Ascending aorta (tissue), 2 donors: ENCODE measurements at places on chromosomes 5 and 9.

DNA sequence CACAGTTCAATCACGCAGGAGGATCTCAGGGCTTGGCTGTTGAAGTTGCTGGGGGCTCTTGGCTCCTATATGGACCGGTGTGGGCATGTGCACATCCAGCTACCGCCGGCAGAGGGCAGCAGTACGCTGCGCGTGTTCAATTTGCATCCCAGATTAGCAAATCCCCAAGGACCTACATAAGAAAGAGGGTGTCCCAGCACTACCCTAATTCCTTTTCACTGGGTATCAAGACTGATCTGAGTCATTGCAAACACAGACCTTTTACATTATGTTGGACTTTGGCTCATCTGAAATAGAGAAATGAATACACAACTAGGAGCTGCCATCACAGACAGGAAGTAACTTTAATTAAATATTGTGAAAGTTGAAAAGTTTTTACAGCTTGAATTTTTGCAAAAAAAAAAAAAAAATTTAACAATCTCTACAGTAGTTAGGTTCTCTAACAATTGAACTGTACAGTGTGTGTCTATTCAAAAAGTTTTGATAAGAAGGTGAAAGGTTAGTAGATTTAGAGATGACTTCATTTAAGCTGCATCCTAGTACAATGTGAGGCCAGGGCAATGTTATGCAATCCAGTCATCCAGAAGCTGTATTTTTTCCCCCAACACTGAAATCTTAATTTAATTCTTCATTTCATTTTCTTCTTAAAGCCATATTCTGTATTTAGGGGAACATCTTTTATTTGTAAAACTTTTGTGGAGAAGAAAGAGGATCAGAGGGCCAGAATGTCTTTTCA is 404.0 kb downstream of the EBF1 start:
- no peaks in the 10 kb centered on the region for H3K27me3 ChIP-seq
- H3K36me3 ChIP-seq: no peaks in the 10 kb centered on the region
- no peak overlapping the region for H3K4me3 ChIP-seq

DNA sequence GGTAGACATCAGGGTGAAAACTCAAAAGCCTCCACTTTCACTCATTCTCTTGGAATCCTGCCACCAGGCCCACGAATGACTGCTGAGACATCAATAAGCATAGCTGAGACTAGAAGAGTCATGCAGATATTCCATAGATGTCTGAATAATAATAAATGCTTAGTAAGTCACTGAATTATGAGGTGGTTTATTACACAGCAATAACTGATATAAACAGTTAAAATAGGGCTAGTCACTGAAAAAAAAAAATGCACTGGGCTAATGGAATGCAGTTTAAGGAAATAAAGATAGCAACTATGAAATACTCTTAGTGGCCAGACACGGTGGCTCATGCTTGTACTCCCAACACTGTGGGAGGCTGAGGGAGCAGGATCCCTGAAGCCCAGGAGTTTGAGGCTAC is 262.8 kb upstream of the CDH6 start:
- no peaks in the 10 kb centered on the region for H3K27me3 ChIP-seq

GRCh38 chr9:111400564-111400898 is 70.5 kb upstream of the OR2K2 start:
- no peaks in the 10 kb centered on the region for H3K27me3 ChIP-seq
- no peak for DNase-seq
- H3K4me1 ChIP-seq: no peaks in the 10 kb centered on the region

GRCh38 chr9:96015876-96016686 is 140.6 kb downstream of the ERCC6L2 start:
- no peak overlapping the region for H3K4me3 ChIP-seq
- H3K27ac ChIP-seq: no peak overlapping the region
- peaks cover under 1% of the 10 kb centered on the region for H3K27me3 ChIP-seq
- no peak for DNase-seq
- peaks cover 4% of the 10 kb centered on the region for H3K36me3 ChIP-seq

- no peak for DNase-seq
- H3K4me1 ChIP-seq: no peaks in the 10 kb centered on the region
- no peak overlapping the region for H3K27ac ChIP-seq
- no peak overlapping the region for H3K4me3 ChIP-seq
- H3K27me3 ChIP-seq: no peaks in the 10 kb centered on the region
These were observed 77.8 kb downstream of the C9orf153 start for GRCh38 chr9:86181379-86182315.

- no peak overlapping the region for H3K4me3 ChIP-seq
- H3K27me3 ChIP-seq: no peaks in the 10 kb centered on the region
- no peak for DNase-seq
- H3K36me3 ChIP-seq: no peaks in the 10 kb centered on the region
- H3K27ac ChIP-seq: no peak overlapping the region
These were observed 64.8 kb upstream of the IGFBPL1 start for GRCh38 chr9:38489057-38489456.

GRCh38 chr5:154418344-154418820 is 27.4 kb upstream of the SAP30L start:
- no peaks in the 10 kb centered on the region for H3K4me1 ChIP-seq
- DNase-seq: no peak
- H3K27me3 ChIP-seq: no peaks in the 10 kb centered on the region
- H3K36me3 ChIP-seq: peaks cover 36% of the 10 kb centered on the region
- H3K27ac ChIP-seq: no peak overlapping the region
- no peak overlapping the region for H3K4me3 ChIP-seq

GRCh38 chr5:154713615-154714125 is 41.5 kb upstream of the LARP1 start:
- no peak overlapping the region for H3K27ac ChIP-seq
- no peak for DNase-seq
- no peaks in the 10 kb centered on the region for H3K27me3 ChIP-seq

DNA sequence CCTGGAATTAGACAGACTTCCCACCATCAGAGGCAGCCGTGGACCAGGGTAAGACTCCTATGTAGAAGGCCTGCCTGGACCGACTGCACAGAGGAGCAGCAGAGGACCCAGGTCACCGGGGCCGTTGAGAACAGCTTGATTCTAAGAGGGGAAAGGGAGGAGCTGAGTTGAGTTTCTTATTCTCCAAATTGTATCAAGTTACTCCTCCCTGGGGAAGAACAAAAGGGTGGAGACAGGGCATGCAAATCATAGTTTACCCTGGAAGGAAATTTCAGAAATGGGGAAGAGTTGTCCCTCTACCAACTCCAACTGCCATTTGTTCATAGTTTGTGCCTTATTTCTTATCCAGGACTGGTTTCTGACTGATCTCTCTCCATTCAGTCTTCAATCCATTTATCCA is 20.9 kb upstream of the SLC31A2 start:
- H3K4me1 ChIP-seq: no peaks in the 10 kb centered on the region
- H3K4me3 ChIP-seq: no peak overlapping the region
- H3K27ac ChIP-seq: no peak overlapping the region
- DNase-seq: no peak

DNA sequence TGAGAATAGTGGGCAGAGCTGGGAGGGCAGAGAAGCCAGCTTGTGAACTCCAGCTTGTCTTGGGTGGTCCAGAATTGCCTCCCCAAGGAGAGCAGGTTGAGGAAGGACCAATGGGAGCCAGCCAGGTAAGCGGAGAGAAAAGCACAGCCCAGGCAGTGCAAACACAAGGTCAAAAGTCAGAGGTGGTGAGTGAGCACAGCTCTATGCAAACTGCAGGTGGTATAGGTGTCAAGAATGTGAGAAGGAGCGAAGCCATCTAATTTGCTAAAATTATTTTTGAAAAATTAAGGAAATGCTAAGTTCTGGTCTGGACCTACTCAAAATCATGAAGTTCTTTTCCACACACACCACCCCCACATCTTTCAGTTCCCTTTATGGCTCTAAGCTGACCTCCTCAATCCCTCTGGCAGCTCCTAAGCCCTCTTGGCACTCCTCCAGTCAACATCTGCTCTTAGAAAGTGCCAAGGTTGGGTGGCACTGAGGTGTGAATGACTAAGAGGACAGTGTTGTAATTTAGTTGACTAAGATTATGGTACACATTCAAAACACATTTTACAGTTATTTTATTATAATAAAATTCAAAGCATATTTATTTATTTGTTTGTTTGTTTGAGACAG is 6.6 kb upstream of the OTULINL start:
- H3K4me3 ChIP-seq: no peak overlapping the region
- H3K36me3 ChIP-seq: no peaks in the 10 kb centered on the region
- no peaks in the 10 kb centered on the region for H3K27me3 ChIP-seq
- DNase-seq: no peak

- H3K36me3 ChIP-seq: no peaks in the 10 kb centered on the region
- H3K4me1 ChIP-seq: no peaks in the 10 kb centered on the region
- peak overlapping the region; percentile 58 for H3K27ac ChIP-seq
- H3K27me3 ChIP-seq: no peaks in the 10 kb centered on the region
- peak; percentile 86 for DNase-seq
- no peak overlapping the region for H3K4me3 ChIP-seq
These were observed 159.7 kb downstream of the MUSK start for GRCh38 chr9:110828264-110828663.

GRCh38 chr5:172439785-172440477 is 14.4 kb downstream of the SH3PXD2B start:
- H3K27me3 ChIP-seq: no peaks in the 10 kb centered on the region
- H3K27ac ChIP-seq: peak overlapping the region; percentile 38
- H3K4me3 ChIP-seq: no peak overlapping the region
- H3K4me1 ChIP-seq: peaks cover 48% of the 10 kb centered on the region

DNA sequence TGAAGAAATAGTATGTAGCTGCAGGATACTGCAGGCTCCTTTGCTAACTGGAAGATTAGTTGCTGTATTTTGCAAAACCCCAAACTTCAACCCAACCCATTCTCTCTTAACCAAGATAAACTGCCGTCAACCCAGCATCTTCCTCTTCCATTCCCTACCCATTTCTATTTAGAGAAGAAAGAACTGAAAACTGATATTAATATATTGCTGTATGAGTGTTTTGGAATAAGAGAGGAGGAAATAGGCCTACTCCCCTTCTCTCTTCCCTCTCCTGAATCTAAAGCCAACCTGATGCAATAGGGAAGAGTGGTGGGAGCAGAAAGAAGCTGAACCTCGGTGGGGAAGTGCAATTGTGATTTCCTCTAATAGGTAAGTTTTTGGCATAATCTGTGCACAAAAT is 83.7 kb downstream of the TMEM215 start:
- no peak overlapping the region for H3K4me3 ChIP-seq
- H3K4me1 ChIP-seq: no peaks in the 10 kb centered on the region
- no peaks in the 10 kb centered on the region for H3K27me3 ChIP-seq
- DNase-seq: no peak
- H3K27ac ChIP-seq: no peak overlapping the region
- no peaks in the 10 kb centered on the region for H3K36me3 ChIP-seq

DNA sequence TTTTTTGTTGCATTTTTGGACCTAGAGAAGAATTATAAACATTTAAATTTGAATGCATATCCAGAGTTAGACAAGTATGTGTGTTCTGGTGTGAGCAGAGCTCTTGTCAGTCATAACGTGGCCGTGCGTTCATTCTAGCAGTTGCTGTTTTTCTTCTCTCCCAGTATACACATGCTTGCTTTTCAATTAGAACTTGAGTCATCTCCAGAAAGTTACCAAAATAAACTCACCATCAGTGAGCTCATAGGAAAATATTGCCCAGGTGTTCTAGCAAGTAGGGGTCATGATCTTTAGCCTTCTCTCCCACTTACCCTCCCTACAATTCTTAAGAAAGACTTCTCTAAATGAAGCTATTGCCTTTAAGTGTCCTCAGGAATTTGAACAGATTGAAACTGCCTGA is 247.5 kb upstream of the TUT7 start:
- DNase-seq: no peak
- H3K27me3 ChIP-seq: no peaks in the 10 kb centered on the region
- H3K4me3 ChIP-seq: no peak overlapping the region
- H3K27ac ChIP-seq: no peak overlapping the region
- no peaks in the 10 kb centered on the region for H3K36me3 ChIP-seq

GRCh38 chr5:82664732-82665131 is 386.6 kb upstream of the RPS23 start:
- no peak overlapping the region for H3K4me3 ChIP-seq
- H3K27ac ChIP-seq: no peak overlapping the region
- no peak for DNase-seq
- no peaks in the 10 kb centered on the region for H3K36me3 ChIP-seq
- peaks cover 8% of the 10 kb centered on the region for H3K4me1 ChIP-seq

- no peaks in the 10 kb centered on the region for H3K4me1 ChIP-seq
- H3K27ac ChIP-seq: no peak overlapping the region
- no peaks in the 10 kb centered on the region for H3K36me3 ChIP-seq
- no peaks in the 10 kb centered on the region for H3K27me3 ChIP-seq
These were observed 34.2 kb upstream of the MYO10 start for GRCh38 chr5:16970260-16970659.

- DNase-seq: peak; percentile 54
- no peak overlapping the region for H3K27ac ChIP-seq
- no peak overlapping the region for H3K4me3 ChIP-seq
These were observed 14.4 kb upstream of the S1PR3 start for GRCh38 chr9:88976890-88977257.

- no peaks in the 10 kb centered on the region for H3K4me1 ChIP-seq
- peaks cover 12% of the 10 kb centered on the region for H3K36me3 ChIP-seq
- no peak for DNase-seq
These were observed 22.8 kb downstream of the PPP6C start for GRCh38 chr9:125166762-125167161.

DNA sequence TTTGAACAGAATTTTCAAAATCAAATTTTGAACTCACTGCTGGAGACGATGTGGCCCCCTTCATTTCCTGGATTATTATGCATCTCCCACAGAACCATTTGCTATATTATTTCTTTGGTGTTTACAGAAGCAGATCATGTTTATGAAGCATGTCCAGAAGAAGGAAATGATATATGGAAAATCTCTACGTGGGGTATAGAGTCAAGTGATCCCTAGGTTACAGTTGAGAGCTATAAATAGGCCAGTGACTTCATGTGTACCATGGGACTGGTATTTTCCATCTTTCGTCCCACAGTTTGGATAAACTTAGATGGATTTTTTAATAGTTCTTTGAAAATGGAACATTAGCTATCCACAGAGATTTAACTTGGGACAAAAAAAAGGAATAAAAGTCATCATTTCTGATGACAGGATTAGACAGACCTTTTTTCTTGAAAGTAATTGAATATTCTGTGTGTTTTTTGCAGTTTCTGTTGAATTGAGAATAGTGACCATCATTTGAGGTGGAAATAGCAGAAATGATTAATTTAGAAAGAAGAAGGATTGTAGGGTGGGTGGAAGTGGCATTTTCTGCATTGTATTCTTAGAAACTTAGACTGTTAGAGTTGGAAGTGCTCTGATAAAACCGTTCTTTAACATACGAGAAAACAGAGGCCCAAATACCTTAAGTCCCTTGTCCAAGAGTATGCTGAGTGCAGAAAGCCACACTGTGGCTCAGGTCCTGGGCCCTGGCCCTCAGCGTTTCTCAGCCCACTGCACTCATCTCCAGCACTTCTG is 136.4 kb downstream of the PIP5K1B start:
- H3K4me1 ChIP-seq: no peaks in the 10 kb centered on the region
- no peak overlapping the region for H3K4me3 ChIP-seq
- H3K27ac ChIP-seq: peak overlapping the region; percentile 35

GRCh38 chr9:26863074-26863473 is 29.5 kb downstream of the CAAP1 start:
- no peak overlapping the region for H3K4me3 ChIP-seq
- no peak overlapping the region for H3K27ac ChIP-seq
- H3K27me3 ChIP-seq: no peaks in the 10 kb centered on the region
- no peaks in the 10 kb centered on the region for H3K36me3 ChIP-seq
- no peaks in the 10 kb centered on the region for H3K4me1 ChIP-seq
